ENCODE measurements at places on chromosomes 5 and 9. TPM values are rescaled to one million over a fixed set of nuclear protein-coding genes. Genes with fewer than 3 reads are reported as not detected.
A peak's percentile ranks its signal among the peaks of the same experiment; 100 is the strongest.

Gene PCDHB7
- total RNA-seq = not detected

Gene TLR4
- 0.28 TPM for total RNA-seq

DNA sequence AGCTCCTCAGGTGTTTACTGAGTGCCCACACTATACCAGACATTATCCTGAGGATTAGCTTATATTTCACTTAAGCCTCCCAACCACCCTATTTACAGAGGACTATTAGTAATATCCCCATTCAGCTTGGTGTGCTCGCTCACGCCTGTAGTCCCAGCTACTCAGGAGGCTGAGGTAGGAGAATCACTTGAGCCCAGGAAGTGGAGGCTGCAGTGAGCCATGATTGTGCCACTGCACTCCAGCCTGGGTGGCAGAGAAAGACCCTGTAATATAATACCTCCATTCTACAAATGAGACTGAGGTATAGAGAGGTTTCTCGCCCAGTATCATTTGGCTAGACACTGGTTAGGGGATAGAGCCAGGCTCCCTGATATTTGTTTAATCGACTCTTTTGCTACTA lies 18.0 kb upstream of the MATR3 start:
- DNase-seq = no peak

DNA sequence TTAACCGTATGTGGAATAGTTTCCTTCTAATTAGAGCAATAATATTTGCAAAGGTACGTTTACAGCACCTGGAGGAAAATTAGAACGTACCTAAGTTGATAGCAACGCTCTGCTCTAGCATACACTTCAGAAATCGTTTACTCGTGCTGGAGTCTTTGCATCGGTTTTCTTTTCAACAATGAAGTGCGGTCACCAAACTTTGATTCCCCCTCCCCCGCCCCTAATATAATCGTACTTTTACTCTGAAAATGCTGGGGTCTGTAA lies 506 bp downstream of the ADAMTS19 start:
- no peak for DNase-seq

- DNase-seq = no peak
These were observed 74.1 kb downstream of the CSF2 start for GRCh38 chr5:132147663-132148062.

DNA sequence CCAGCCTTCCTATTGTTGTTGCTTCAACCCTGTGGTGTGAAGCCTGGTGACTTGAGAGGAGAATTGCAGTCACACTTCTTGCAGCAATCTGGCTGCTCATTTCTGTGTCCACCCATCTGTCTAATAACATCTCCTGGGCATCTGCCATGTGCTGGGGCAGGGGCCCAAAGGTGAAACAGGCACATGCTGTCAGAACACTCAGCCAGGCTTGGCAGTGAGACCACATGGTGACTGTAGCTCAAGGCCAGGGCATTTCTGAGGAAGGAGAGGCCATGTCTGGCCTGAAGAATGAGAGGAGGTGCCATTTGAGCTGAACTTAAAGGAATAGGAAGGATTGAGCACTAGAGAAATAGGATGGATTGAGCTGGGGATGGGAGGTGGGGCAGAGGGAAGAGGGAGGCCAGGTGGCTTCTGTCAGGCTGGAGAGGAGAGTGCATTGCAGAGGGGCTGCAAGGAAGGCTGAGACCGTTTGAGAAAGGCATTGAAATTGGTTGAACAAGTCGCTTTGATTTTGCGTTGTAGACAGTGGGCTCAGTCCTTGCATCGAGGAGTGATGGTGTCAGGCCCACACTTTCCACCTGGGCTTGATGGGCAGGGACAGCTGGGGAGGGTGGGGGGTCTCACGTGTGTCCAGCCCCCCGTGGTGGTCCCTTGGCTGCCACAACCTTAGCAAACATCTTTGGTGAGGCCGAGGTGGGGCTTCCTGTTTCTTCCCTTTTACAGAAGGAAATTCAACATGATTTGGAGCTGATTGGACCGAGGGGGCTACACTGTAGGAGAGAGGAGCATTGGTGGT lies 222.4 kb downstream of the CACNA1B start:
- DNase-seq = no peak

Gene HAVCR2
- total RNA-seq = 0.25 TPM

DNA sequence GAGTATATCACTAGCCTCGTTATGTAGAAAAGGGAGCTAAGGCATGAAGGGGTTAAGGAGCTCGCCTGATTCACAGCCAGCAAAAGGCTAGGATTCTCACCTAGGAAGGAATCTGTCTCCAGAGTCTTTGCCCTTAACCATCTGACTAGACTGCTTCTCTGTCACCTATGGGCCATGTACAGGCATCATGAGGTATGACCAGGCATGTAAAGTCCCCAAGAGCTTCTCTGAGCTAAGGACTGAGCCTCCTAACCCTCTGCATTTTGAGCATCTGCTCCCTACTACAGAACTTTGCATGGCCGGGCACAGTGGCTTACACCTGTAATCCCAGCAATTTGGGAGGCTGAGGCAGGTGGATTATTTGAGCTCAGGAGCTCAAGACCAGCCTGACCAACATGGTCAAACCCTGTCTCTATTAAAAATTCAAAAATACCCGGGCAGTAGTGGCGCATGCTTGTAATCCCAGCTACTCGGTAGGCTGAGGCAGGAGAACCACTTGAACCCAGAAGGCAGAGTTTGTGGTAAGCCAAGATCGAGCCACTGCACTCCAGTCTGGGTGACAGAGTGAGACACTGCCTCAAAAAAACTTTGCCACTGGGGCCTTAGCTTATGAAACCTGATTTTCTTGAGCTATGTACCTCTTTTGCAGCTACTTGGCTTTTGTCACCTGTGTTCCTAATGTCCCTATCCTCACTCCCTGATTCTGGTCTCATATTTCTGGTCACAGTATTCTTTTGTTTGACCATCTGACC lies 33.2 kb upstream of the IL7R start:
- no peak for DNase-seq

- DNase-seq = peak; percentile 64
These were observed 26.7 kb downstream of the ERGIC1 start for GRCh38 chr5:172860520-172861443.

Gene PCDHGB6
- total RNA-seq = not detected

Gene CDO1
- not detected for total RNA-seq

DNA sequence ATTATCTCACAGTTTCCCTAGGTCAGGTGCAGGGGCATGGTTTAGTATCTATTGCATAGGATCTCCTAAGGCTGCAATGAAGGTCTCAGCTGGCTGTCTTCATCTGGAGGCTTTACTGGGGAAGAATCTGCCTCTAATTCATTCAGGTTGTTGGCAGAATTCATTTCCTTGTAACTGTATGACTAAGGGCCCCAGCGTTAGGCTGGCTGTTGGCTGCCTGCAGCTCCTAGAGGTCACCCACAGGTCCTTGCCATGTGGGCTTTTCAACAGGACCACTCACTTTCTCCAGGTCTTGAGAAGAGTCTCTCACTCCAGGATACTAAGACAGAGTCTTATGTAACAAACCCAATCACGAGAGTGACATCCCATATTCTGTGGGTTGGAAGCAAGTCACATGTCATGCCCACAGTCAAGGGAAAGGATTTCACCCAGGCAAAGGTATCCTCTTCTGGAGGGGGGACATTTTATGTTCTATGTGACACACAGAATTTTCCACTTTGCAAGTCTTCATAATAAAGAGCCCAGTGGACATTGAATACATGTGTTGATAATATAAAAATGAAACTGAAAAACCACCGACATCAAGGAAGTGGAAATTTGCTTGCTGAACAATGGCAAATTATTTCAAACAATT lies 38.2 kb downstream of the HMHB1 start:
- DNase-seq = no peak

Gene CYSTM1
- total RNA-seq = 27.2 TPM

Gene PPP1R26
- 41.2 TPM for total RNA-seq

Gene GAPT
- total RNA-seq = not detected

GRCh38 chr9:3807601-3808000 lies 281.8 kb upstream of the RFX3 start:
- no peak for DNase-seq

Gene ENTPD2
- 14.1 TPM for total RNA-seq

Gene CAPSL
- not detected for total RNA-seq

DNA sequence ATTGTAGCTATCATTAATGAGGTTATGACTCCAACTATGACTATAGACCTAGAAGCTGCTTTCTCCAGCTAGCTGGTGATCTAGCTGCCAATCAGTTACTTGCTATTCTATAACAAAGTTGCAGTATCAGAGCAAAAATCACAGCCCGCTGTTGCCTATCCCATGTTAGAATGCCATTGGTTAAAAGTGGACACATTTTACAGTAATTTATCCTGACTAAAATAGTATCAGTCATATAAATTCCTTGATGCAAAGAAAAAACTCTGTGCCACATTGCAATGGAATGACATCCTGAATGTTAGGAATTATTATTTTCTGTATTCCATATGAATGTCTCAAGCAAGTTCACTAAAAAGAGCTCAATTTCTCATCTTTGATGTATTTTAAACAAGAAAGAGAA lies 626.5 kb downstream of the PDE4D start:
- DNase-seq = no peak

GRCh38 chr5:149175346-149176105 lies 34.2 kb downstream of the ABLIM3 start:
- no peak for DNase-seq

Gene LCN10
- total RNA-seq = 0.94 TPM

- DNase-seq = no peak
These were observed 260.2 kb upstream of the NR4A3 start for GRCh38 chr9:99561509-99561917.

Gene ZNF622
- 54.4 TPM for total RNA-seq

Gene PTCH1
- total RNA-seq = 23.0 TPM

DNA sequence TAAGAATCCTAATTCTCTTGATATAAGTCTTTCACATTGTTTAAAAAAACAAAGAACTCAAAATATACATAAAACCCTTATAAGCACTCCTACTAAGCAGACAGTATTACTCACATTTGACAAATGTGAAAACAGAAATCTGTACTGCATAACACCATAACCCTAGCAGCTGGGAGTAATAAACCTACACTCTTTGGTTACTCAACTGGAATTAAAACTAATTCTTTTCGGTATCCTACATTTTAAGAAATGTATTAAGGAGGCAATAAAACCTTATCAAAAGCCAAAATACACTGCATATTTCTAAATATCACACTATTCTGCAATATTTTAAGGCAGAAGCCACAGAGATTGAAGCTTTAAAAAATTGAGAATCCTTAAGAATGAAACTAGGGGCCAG lies 6.8 kb downstream of the AUH start:
- no peak for DNase-seq

Gene DMRTA1
- total RNA-seq = 1.1 TPM

DNA sequence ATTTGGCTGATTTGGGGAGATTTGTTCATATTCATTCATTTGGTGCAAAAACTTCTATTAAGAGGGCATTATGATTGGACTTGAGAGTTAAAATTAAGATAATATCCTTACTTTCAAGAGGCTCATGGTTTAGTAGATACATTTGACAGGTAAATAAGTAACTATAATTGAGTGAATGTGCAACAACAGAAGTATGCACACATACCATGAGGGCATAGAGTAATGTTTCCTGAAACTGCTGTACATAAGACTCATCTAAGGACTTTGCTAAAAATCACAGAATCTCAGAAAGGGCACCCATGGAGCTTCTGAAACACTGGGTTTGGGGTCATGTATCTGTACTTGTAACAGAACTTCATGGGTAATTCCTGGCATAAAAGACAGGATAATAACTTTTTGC lies 70.1 kb upstream of the PPP2R2B start:
- no peak for DNase-seq

DNA sequence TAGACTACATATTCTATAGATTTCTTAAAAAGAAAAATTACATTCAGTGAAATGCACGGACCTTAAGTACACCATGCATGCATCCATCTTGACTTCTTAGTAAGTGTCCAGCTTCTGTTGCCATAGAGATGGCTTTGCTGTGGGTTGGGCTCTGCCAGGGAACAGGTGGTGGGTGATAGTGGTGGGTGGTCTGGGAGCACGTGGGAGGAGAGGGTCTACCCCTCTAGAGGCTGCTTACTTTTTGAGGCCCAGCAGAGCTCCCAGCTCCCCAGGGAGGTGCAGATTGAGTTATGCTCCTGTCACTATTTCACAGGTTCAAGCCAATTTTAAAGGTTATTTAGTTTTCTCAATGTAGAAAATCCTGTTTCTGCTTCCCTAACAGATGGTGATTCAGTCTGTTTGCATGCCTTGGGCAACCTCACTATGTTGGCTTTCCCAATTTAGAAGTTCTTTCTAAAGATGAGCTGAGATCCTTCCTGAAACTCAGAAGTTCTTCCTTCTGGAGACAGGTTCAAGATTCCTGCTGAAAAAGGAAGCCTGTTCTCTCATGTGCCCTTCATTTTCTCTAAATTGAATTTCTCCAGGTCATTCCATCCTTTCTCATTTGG lies 107.4 kb upstream of the LHFPL2 start:
- peak; percentile 81 for DNase-seq

DNA sequence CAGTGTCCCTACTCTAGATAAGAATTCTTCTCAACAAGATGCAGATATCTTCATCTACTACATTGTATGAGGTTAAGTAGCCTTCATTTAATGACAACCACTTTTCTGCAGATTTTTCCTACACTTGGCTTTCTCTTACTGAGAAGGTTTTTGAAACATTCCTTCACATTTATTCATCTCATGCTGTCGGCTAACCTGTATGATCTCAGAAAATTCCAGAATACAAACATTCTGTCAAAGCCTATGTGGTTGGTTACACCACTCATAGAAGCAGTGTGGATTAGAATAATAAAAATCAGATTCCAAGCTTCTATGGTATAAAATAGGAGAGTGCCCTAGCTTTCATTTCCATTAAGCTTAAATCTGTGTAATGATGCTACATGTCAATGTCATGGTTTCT lies 39.4 kb upstream of the ERCC6L2 start:
- no peak for DNase-seq

DNA sequence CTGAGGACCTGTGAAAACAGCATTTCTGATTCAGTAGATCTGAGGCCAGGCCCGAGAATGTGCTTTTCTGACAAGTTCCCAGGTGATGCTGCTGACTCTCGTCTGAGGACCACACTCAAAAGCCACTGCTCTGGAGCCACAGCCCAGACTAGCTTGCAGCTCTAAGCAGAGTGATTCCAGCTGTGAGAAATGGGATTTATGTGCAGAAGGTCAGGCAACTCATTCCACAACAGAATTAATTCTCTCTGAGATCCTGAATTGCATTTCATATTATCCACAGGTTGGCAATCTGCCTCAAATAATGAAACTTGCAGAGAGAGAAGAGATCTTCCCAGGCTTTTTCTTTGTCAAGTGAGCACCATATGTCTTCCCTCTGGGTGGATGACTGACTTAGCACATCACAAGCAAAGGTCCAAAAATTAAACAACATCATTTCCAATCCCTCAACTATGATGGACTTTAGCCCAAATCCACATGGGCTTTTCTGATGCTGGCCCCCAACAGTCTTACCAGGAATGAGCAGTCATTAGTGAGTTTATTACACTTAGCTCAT lies 140.2 kb downstream of the ALDH1A1 start:
- no peak for DNase-seq

GRCh38 chr5:56244627-56245026 lies 11.5 kb upstream of the ANKRD55 start:
- no peak for DNase-seq

Gene PCDHB6
- not detected for total RNA-seq

- DNase-seq = peak; percentile 72
These were observed at the start of gene MYO10 for GRCh38 chr5:16936150-16936988. Gene MYO10, minus strand, starts transcription at chr5:16936288. Its CDS starts 480 bp downstream, at chr5:16935808.

Gene SPAG8
- total RNA-seq = 1.0 TPM

Gene TMEM252
- total RNA-seq = not detected

Gene STPG3
- total RNA-seq = 0.46 TPM

Gene FGD3
- 84.9 TPM for total RNA-seq

GRCh38 chr5:141127305-141127704 lies 5.7 kb downstream of the PCDHB4 start:
- no peak for DNase-seq

- DNase-seq = peak; percentile 99
These were observed 19.8 kb downstream of the TRIP13 start for GRCh38 chr5:912280-913091.

Gene GMCL2
- not detected for total RNA-seq

Measured in PC-9 (cell line).